ENCODE measurements at places on chromosomes 4 and X.

DNA sequence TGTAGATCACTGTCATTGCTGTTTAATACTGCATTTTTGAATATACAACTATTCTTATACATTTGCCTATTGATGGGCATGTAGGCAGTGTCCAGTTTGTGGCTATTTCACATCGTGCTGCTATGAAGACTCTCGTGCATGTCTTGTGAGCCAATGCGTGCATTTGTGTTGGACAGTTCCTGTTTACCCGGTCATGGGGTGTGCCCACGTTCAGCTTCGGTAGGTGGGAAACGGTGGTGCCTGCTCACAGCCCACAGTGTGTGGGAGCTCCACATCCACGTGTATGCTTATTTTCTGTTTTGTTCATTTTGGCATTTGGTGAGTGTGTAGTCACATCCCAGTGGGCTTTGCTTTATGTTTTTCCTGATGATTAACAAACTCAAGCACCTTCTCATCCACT, 19.7 kb upstream of the RNF212 start:
- DNase-seq = no peak

DNA sequence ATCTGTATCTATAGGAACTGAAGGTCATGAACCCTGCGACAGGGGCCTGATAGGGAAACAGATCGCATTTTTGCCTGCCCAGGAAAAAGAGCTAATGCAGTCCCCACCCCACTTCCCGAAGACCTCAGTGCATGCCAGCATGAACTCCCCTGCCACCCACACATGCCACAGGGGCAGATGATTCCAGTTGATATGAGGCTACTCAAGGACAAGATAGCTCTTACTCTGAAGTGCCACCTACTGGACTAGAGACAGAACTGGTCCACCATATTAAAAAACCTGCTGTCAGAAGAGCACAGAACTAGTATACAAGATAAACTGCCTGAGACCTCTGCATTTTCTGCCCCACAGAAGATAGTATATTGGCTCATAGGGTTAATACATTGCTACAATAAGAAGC, 68.0 kb downstream of the YIPF7 start:
- DNase-seq = no peak

GRCh38 chr4:3711183-3712111, 54.7 kb upstream of the ADRA2C start:
- no peak for DNase-seq

DNA sequence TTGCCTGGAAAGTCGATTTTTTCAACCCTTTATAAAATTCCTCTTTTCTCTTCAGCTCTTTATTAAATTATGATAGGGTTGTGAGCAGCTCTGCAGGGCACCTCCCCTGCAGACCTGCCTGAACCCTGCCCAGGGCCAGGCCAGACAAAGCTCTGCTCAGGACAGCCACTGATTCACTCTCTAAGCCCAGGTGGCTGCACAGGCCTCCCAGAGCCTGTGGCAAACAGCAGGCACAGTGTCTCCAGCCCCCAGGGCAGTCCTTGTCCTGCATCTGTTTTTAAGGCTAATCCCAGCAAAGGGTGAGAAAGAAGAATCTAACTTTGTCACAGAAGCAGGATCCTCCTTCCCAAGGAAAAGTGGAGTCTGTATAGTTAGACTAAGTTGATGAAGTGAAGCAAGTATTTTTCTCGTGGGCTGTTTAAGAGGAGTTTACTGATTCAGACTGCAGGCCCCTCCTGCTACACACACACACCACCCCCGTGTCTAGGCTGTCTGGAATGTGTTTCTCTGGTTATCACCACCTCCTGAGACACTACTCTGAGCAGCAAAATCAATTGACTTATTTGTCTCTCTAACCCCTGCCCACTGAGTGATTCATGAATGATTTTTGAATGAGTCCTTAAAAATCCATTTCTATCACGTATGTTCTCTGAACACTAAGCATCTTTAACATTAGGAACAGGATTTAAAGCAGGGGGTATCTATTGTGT, 101.7 kb downstream of the CHIC2 start:
- no peak for DNase-seq

DNA sequence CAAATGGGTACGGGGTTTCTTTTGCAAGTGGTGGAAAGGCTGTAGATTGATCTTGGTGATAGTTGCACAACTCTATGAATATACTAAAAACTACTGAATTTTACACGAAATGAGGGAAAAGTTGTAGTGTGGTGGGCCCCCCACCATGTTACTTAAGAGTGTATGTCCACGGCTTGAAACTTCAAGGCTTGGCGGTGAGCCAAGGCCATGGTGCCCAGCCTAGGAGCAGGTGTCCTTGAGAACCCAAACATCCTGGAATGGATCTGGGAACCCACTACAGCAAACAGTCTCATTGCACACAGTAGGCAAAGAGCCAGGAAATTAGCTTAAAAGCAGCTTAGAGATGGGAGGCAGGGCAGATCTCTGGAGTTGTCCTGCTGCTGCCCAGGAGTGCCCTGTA, 62.9 kb downstream of the BRCC3 start:
- no peak for DNase-seq

DNA sequence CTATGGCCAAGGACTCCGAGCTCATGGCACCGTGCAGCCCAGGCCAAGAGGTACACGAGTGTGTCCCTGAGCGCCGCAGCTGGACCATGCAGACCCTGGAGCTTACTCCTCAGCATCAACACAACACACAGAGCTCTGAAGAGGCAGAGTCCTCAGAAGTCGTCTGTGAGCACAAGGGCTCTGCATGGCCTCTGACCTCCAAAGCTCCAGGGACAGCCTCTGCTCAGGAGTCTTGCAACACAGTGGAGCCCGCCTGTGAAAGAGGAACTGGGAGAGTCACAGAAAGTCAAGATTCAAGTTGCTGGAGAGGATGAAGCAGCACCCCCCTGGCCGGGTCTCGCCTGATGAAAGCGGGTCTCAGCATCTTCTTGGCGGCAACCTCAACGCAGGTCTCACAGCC, 2.9 kb downstream of the LRPAP1 start:
- no peak for DNase-seq

- DNase-seq = no peak
Measured at GRCh38 chr4:100417565-100417964, 100.3 kb downstream of the EMCN start.

GRCh38 chr4:139575072-139575471, 19.1 kb upstream of the SETD7 start:
- DNase-seq = no peak

DNA sequence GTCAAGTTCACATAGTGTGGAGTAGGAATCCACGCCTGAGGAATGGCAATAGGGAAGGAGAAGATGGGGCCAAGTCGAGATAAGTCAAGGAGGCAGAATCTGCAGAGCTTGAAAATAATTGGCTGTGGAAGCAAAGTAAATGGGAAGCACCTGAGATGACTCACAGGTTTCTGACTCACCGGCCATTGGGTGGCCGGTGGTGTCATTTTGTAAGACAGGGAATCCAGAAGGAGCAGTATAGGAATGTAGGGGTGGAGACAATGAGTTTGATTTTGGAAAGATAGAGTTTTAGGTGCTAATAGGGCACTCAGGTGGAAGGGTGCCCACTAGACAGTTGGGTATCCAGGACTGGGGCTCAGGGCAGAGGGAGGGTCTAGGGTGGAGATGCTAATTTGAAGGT, 201.0 kb upstream of the MAMLD1 start:
- no peak for DNase-seq

GRCh38 chrX:72060196-72060920, 71.4 kb downstream of the RTL5 start:
- no peak for DNase-seq

GRCh38 chr4:91485415-91485814, 818.4 kb upstream of the GRID2 start:
- DNase-seq = no peak

DNA sequence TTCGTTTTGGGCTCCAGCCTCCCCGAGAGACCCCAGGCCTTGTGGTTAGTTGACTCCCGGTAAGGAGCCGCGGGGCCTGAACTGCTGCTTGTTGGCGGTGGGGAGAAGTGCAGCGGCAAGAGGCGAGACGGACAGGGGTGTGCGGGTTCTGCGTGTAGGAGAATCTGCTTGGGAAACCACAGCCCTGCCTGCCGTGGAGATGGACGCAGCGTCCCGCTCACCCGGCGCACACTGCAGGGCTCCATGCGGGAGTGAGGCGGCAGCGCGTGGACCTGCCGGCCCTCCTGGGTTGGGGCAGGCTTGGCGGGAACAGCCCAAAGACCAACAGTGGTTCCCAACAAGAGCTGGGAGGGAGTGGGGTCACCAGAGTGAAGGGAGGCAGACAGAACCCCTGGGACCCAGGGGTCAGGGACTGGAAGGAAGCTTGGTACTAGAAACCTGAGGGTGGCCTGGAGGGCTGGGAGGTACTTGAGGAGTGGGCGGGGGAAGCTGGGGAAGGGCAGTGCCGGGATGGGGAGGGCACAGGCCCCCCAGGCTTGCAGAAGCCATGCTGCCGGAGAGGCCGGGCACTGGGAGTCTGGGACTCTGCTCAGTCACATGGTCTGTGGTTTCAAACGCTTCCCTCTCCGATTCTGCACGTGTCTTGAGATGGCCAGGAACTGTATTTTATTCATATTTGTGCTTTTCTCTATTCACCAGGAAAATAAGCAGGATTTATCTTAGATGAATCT, 70.8 kb downstream of the RGS12 start:
- no peak for DNase-seq

GRCh38 chr4:88599298-88599697, 7.0 kb downstream of the HERC3 start:
- DNase-seq = no peak

GRCh38 chrX:21993265-21993664, 38.9 kb upstream of the PHEX start:
- DNase-seq = no peak

GRCh38 chrX:19870710-19871490, 16.5 kb downstream of the SH3KBP1 start:
- no peak for DNase-seq

GRCh38 chr4:20614816-20615215, 85.4 kb upstream of the PACRGL start:
- DNase-seq = no peak
